ENCODE measurements at places on chromosomes 12 and 14.

GRCh38 chr12:53070877-53071492 lies 8.2 kb downstream of the SPRYD3 start:
- DNase-seq, result no peak

DNA sequence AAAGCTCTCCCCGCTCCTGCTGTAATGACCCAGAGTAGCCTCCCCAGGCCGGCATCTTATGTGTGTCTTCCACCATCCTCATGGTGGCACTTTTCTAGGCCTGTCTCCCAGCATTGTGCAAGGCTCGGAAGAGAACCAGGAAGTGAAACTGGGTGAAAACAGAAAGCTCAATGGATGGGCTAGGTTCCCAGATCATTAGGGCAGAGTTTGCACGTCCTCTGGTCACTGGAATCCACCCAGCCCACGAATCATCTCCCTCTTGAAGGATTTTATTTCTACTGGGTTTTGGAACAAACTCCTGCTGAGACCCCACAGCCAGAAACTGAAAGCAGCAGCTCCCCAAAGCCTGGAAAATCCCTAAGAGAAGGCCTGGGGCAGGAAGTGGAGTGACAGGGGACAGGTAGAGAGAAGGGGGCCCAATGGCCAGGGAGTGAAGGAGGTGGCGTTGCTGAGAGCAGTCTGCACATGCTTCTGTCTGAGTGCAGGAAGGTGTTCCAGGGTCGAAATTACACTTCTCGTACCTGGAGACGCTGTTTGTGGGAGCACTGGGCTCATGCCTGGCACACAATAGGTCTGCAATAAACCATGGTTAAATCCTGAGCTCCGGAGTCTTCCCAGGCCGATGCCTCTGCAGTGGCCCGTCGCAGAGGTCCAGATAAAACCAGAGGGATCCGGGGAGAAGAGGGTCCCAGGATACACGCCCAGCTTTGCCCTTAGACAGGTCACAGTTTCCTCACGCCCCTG lies 15.6 kb downstream of the ACVRL1 start:
- no peak for DNase-seq

- no peak for DNase-seq
Measured at GRCh38 chr12:62414180-62414579, 52.4 kb upstream of the MON2 start.

- DNase-seq, result no peak
Measured at GRCh38 chr14:63713764-63714163, 14.1 kb downstream of the SGPP1 start.

- no peak for DNase-seq
Measured at GRCh38 chr14:84785996-84786395, 743.9 kb upstream of the FLRT2 start.

GRCh38 chr12:103269946-103270345 lies 225.8 kb downstream of the C12orf42 start:
- no peak for DNase-seq

DNA sequence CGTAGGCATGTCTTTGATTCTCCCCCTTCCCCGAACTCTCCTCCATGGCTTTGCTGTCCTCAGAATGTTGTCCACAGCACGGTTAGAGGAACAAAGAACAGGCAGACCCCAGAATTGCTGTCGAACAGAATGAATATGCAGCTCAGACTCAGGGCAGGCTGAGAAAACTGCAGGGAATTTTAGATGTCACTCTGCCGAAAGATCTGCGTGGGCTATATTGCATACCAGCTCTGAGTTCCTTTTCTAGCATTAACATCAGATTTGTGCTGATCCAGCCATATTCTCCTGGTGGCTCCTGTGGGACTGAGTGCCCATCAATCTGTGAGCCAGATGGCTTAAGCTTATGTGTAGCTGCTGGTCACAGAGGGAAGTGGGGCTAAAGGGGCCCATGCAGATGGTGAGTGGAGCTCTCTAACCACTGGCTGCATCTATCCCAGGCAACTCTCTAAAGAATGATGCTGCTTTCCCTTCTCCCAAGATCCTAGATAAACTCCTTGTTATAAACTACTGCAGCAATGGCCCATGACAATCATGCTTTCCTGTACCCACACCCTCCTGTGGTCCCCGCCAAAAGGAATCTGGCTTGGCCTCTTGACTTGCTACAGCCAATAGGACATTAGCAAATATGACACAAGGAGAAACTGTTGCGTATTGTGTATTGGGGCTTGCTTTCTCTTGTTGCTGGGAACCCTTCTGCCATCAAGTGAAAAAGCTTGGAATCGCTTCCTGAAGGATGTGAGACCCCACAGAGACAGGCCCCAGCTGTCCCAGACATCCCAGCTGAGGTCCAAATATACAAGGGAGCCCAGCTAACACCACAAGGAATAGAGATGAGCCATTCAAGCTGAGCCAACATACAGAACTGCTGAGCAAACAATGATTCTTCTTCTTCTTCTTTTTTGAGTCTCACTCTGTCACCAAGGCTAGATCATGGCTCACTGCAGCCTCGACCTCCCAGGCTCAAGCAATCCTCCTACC lies 101.3 kb downstream of the FOXN3 start:
- DNase-seq, result no peak

- DNase-seq, result no peak
Measured at GRCh38 chr12:61758661-61759060, 501.5 kb upstream of the USP15 start.

Data from breast epithelium (tissue), 4 donors.